Thyroid gland (tissue), 4 donors: ENCODE measurements at places on chromosomes 6 and 20. TPM values are rescaled to one million over a fixed set of nuclear protein-coding genes. Genes with fewer than 3 reads are reported as not detected.

GRCh38 chr6:163260911-163261310 lies 153.6 kb upstream of the QKI start:
- no peak overlapping the region for H3K27ac ChIP-seq
- DNase-seq: no peak
- H3K4me1 ChIP-seq: peaks cover 8% of the 10 kb centered on the region
- H3K36me3 ChIP-seq: no peaks in the 10 kb centered on the region

GRCh38 chr6:166112580-166112979 lies 55.1 kb downstream of the TBXT start:
- H3K4me1 ChIP-seq: no peaks in the 10 kb centered on the region
- H3K27me3 ChIP-seq: no peaks in the 10 kb centered on the region
- no peak overlapping the region for H3K4me3 ChIP-seq
- H3K27ac ChIP-seq: no peak overlapping the region
- no peak for DNase-seq

NEDD9 gene
- 78.3 TPM for total RNA-seq

DNA sequence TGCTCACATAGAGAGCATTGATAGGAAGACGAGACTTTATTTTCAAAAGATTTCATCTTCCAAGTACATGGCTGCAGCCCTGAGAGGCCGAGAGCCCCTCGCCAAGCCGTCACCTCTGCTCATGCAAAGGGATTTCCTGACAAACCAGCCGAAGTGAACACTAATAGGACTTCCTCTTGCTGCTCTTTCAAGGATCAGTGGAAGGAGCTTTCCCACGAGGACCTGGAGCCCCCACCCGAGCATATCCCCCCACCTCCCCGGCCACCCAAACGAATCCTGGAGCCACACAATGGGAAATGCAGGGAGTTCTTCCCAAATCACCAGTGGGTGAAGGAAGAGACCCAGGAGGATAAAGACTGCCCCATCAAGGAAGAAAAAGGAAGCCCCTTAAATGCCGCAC lies 69.3 kb downstream of the PTPN1 start:
- peaks cover 74% of the 10 kb centered on the region for H3K36me3 ChIP-seq
- H3K27me3 ChIP-seq: no peaks in the 10 kb centered on the region
- DNase-seq: no peak
- no peaks in the 10 kb centered on the region for H3K4me1 ChIP-seq
- no peak overlapping the region for H3K4me3 ChIP-seq

BNIP5 gene
- not detected for total RNA-seq

C6orf15 gene
- total RNA-seq: not detected

FBXO5 gene
- total RNA-seq: 6.6 TPM

RNF182 gene
- total RNA-seq: 4.5 TPM

DNA sequence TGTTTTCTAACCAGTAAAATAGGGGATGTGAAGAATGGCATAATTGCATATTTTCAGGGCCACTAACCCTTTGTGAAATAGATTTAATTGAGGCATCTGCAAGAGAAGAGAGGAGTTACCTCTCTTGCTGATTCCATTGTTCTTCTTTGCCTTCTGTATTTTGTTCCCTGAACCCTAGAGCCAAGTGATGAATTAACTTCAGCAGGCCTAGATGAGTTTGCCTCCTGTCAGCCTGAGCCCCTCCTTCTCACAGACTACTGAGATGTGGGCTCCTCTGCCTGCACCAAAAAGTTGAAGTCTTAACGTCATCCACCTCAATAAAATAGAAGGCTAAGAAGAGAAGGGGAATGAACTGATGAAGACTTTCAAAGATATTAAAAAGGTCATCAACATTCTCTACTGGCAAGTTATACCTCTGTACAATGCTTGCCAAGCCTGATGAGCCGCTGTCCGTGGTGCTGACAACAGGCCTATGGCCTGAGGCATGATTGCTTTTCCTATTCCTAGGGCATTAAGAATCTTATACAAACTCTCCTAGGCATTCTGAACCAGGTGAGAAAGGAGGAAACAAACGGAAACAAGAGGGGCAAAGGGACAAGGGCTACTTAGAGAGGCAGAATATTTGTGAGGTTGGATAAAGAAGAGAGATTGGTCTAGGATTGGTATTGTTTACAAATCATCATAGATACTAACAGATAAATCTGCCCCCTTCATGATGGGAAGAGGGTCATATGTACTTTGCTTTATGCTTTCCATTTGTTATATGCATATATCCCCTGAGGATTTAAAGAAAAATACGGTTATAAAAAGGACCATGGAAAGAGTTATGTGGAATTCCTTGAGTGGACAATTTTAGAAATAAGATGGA lies 46.8 kb downstream of the CD24 start:
- H3K27me3 ChIP-seq: no peaks in the 10 kb centered on the region
- no peaks in the 10 kb centered on the region for H3K4me1 ChIP-seq
- H3K4me3 ChIP-seq: no peak overlapping the region
- H3K27ac ChIP-seq: no peak overlapping the region
- H3K36me3 ChIP-seq: no peaks in the 10 kb centered on the region

- H3K4me3 ChIP-seq: no peak overlapping the region
- no peaks in the 10 kb centered on the region for H3K36me3 ChIP-seq
- no peaks in the 10 kb centered on the region for H3K27me3 ChIP-seq
Measured at GRCh38 chr6:11918739-11919605, 93.1 kb upstream of the HIVEP1 start.

ZGPAT gene
- total RNA-seq: 30.1 TPM

- peak; percentile 13 for DNase-seq
- H3K4me3 ChIP-seq: no peak overlapping the region
- H3K27me3 ChIP-seq: no peaks in the 10 kb centered on the region
- H3K36me3 ChIP-seq: no peaks in the 10 kb centered on the region
- H3K4me1 ChIP-seq: no peaks in the 10 kb centered on the region
- H3K27ac ChIP-seq: no peak overlapping the region
Measured at GRCh38 chr20:51014797-51015722, 7.8 kb downstream of the KCNG1 start.

- peaks cover 44% of the 10 kb centered on the region for H3K27me3 ChIP-seq
- DNase-seq: no peak
- H3K4me3 ChIP-seq: no peak overlapping the region
- no peaks in the 10 kb centered on the region for H3K4me1 ChIP-seq
Measured at GRCh38 chr20:63005862-63006539, 763 bp downstream of the BHLHE23 start.

RIPPLY2 gene
- total RNA-seq: not detected

DNA sequence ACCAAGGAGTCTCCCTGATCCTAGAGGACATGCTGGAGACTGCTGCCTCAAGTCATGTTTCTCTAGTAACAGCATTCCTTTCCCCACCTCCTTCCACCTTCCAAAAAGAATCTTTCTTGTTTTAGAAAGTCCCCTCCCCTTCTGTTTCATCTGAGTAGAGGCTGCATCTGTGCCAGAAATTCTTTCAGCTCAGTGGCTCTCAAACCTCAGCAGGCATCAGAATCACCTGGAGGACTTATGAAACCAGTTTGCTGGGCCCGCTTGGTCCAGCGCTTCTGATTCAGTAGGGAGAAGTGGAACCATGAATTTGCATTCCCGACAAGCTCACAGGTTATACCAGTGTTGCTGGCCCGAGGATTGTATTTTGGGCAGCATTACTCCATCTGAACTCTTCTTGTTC lies 55.1 kb downstream of the TMEM200A start:
- H3K27ac ChIP-seq: no peak overlapping the region
- H3K4me3 ChIP-seq: no peak overlapping the region
- no peaks in the 10 kb centered on the region for H3K4me1 ChIP-seq

TAF11 gene
- 32.2 TPM for total RNA-seq

RUNX2 gene
- total RNA-seq: 1.6 TPM

GRCh38 chr6:43047998-43048397 lies 5.7 kb downstream of the CUL7 start:
- H3K27me3 ChIP-seq: no peaks in the 10 kb centered on the region
- H3K4me1 ChIP-seq: peaks cover 7% of the 10 kb centered on the region
- H3K4me3 ChIP-seq: no peak overlapping the region
- no peak for DNase-seq
- no peak overlapping the region for H3K27ac ChIP-seq

TSHZ2 gene
- 11.0 TPM for total RNA-seq

DNA sequence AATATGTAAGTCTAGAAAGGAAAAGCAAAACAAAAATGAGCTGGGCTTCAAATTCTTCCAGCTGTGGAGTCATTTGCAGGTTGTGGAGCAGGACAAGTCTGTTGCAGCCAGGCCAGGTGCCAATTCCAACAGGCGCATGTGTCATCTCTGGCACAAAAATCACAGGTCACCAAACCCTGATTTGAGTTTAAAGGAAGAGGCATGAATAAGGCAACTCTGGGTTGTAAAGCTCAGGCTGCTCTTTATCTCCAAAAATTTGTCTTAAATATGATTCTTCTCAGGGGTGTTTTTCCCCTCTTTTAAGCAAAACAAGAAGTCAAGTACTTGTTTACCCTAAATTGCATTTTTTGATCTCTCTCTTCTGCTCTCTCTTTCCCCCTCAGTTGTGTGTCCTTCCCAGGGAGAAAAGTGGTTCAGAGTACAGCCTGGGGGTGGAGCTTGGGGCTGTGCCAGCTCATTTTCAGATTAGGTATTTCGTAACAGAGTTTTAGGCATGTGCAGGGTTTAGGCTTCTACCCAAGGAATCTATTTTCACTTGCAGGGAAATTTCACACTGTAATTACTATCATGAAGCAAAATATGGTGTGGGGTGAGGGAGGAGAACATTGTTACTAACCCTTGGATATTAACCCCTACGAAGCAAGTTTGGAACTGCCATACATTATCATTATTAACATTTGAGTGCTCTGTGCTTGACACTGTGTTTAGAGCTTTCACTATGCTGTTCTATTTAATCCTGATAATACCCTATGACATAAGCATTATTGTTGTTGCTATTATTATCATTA lies 8.3 kb upstream of the NCOA3 start:
- DNase-seq: peak; percentile 94
- H3K36me3 ChIP-seq: no peaks in the 10 kb centered on the region
- no peak overlapping the region for H3K4me3 ChIP-seq
- peaks cover 20% of the 10 kb centered on the region for H3K4me1 ChIP-seq

ULBP2 gene
- total RNA-seq: not detected

- DNase-seq: peak; percentile 75
- H3K27ac ChIP-seq: peak overlapping the region; percentile 61
- H3K36me3 ChIP-seq: no peaks in the 10 kb centered on the region
- H3K4me1 ChIP-seq: peaks cover 15% of the 10 kb centered on the region
- no peak overlapping the region for H3K4me3 ChIP-seq
- H3K27me3 ChIP-seq: no peaks in the 10 kb centered on the region
Measured at GRCh38 chr20:33862709-33863403, 51.7 kb downstream of the CHMP4B start.

DNA sequence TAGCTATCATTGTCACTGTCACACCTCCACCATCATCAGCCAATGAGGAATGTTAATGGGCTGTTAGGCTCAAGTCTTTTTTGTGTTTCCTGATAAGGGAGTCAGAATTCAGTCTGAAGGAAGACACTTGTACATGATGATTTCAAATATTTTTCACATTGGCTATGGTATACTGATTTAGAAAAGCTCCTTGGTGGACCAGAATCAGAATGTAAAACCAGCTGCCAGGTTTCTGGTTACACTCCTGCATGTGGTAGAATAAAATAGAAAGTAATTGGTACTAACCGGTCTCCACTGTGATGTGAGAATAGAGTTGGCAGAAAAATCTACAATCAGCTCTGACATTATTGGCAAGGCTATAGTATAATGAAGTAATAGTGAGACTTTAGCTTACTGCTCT lies 10.7 kb downstream of the COL9A1 start:
- no peaks in the 10 kb centered on the region for H3K27me3 ChIP-seq
- no peak for DNase-seq
- H3K27ac ChIP-seq: no peak overlapping the region
- H3K4me3 ChIP-seq: no peak overlapping the region

HEY2 gene
- 5.1 TPM for total RNA-seq

GRCh38 chr6:81772741-81773140 lies 20.3 kb upstream of the TENT5A start:
- H3K27ac ChIP-seq: no peak overlapping the region
- DNase-seq: no peak
- no peaks in the 10 kb centered on the region for H3K27me3 ChIP-seq
- no peak overlapping the region for H3K4me3 ChIP-seq
- H3K36me3 ChIP-seq: no peaks in the 10 kb centered on the region

GRCh38 chr6:48280035-48280620 lies 169.1 kb upstream of the PTCHD4 start:
- H3K27me3 ChIP-seq: no peaks in the 10 kb centered on the region
- no peaks in the 10 kb centered on the region for H3K4me1 ChIP-seq
- H3K27ac ChIP-seq: no peak overlapping the region
- no peaks in the 10 kb centered on the region for H3K36me3 ChIP-seq

RBBP8NL gene
- total RNA-seq: 6.0 TPM

DNA sequence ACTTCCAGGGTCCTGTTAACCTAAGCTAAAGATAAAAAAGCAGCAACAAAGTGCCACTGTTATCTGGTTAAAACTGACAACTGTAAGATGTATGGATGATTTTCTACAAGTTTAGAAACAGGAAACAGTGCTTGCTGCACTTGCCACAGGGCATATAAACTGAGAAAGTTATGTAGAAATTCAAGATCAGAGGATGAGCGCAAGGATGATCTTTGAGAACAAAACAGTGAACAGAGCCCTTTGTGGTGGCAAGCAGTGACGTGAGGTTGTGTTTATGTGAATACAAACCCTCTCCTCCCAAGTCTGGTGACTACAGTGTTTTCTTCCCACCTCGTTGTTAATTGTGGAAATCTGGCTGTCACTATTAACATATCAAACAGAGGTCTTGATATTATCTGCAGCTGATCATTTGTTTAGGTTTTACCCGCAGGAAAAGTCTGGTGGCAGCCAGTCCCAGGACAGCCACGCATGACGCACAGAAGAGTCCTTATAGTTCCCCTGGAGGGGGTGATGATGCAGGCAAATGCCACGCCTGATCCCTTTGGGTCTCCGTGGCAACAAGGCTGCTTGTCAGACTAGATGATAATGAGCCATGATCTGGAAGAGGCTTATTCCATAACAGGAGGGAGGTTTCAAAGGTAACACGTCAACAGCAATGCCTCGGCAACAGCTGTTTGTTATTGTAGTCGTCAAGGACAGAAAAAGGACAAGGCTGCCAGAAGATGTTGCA lies 43.1 kb upstream of the TNFAIP3 start:
- H3K27me3 ChIP-seq: no peaks in the 10 kb centered on the region
- no peak overlapping the region for H3K27ac ChIP-seq
- no peak overlapping the region for H3K4me3 ChIP-seq
- no peaks in the 10 kb centered on the region for H3K36me3 ChIP-seq

DNA sequence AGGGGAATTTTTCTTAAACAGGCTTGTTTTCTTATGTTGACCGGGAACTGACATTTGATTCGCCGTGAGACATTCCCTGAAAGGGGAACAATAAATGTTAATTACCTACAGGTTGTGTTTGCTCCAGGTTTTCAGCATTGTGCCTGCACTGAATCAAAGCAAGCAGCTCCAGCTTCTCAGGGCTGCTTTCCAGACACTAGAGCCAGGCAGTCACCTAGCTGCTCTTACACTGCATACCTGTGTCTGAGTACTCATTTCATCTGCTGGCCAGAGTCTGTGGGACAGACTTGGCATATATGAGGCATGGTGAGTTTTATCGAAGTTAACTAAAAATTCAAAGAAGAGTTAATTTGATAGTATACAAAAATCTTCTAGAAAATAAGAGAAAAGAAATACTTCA lies 951.8 kb upstream of the MAP3K7 start:
- no peak overlapping the region for H3K4me3 ChIP-seq
- H3K27ac ChIP-seq: no peak overlapping the region
- H3K36me3 ChIP-seq: no peaks in the 10 kb centered on the region
- H3K4me1 ChIP-seq: no peaks in the 10 kb centered on the region
- no peak for DNase-seq

GRCh38 chr6:143880412-143880811 lies 16.1 kb downstream of the ZC2HC1B start:
- H3K4me1 ChIP-seq: no peaks in the 10 kb centered on the region
- no peaks in the 10 kb centered on the region for H3K36me3 ChIP-seq
- no peak for DNase-seq
